Nephron progenitor cell (in vitro differentiated cells): ENCODE measurements at places on chromosomes 16 and 17.
A peak's percentile ranks its signal among the peaks of the same experiment; 100 is the strongest.

GRCh38 chr17:80750263-80750662, 205.6 kb downstream of the RPTOR start:
- no peak for DNase-seq

DNA sequence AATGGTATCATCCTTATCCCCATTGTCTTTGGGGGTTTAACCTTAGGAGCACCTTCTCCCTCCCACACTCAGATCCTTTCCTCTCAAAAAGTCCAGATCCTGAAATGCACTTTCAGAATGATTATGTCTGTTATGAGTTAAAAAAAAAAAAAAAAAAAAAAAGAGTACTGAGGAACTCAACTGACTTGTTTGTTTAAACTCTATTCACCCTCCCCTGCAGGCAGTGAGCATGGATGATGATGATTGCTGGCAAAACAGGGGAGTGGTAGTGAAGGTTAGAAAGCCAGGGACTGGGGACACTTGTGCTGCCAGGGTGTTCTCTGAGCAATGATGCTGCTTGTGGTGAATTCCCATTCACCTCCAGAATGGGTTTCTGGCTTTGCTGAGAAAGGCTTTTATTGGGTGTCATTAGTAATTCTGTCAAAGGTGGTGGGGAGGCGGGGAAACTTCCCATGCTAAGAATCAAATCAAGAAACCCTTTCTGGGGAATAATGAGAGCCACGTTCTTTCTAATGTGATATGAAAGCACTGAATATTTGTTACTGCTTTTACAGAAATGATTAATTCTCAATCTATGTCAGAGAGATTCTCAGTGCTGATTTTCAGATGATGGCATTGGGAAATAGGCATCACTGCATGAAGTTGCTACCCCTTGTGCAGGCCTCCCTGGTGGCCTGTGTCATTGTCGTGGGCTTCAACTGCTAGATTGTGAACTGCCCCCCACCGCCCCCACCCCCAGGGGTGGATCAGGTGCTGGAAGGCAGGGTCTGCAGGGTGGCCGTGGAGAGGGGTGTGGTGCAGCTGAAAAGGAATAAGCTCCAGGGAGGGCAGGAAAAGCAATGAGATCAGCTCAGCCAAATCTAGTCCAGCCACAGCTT, 14.1 kb downstream of the CCL4 start:
- DNase-seq, result no peak

GRCh38 chr16:4377573-4378154, 6.0 kb downstream of the VASN start:
- DNase-seq, result no peak

GRCh38 chr16:58094791-58095574, 34.2 kb downstream of the CFAP20 start:
- no peak for DNase-seq

- DNase-seq, result peak; percentile 91
Measured at GRCh38 chr16:24858219-24859041, 12.7 kb downstream of the SLC5A11 start.

DNA sequence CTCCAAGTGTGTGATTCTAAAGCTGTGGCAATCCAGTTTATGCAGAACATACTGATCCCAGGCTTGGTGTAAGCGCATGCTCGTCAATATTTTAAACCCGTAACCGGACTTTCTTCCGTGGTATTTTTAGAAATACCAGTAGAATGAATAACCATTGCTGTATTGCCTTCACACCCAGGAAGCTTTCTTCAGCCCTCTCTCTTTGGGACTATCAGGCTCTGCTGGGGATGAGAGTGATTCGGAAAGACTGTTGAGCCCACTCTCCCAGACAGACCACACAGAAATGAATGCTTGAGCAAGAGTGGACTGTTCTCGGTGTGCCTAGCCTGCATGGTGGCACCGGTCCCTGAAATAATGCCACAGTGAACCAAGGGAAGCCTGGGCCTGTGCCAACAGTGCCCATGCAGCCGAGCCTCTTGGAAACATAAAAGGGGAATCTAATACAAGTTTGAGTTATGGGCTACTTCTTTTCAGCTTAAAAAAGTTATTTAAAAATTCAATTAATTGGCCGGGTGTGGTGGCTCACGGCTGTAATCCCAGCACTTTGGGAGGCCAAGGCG, 89.9 kb upstream of the ELAC2 start:
- DNase-seq, result no peak

- DNase-seq, result no peak
Measured at GRCh38 chr16:88460496-88461330, 7.6 kb downstream of the ZFPM1 start.

DNA sequence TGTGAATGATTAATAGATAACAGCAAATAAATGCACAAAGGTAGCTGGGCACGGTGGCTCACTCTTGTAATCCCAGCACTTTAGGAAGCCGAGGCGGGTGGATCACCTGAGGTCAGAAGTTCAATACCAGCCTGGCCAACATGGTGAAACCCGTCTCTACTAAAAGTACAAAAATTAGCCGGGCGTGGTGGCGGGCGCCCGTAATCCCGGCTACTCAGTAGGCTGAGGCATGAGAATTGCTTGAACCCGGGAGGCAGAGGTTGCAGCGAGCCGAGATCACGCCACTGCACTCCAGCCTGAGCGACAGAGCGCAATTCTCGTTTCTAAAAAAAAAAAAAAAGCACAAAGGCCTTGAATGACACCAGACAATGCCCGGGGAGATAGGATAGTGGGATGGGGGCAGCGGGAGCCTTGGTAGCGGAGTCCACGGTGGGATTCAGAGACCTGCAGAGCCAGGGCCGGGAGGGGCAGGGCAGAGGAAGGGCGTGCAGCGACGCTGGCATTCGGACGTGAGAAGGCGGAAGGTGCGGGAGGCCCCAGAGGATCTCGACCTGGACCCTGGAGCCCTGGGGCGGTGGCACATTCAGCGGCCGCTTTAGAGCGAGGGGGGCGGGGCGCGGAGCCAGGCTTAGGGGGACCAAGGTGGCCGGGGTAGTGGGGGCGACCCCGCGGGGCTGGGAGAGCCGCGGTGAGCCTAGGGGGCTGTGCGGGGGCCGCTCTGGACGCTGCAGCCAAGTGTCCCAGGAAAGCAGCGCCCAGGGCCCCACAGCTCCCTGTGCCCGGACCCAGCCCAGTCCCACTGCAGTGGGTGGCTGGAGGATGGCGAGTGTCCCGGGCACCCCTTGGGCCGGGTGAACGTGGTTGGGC, 999 bp upstream of the FLYWCH2 start:
- peak; percentile 66 for DNase-seq
